Left forelimb (tissue), 1 donor: ENCODE measurements at places on chromosomes 1 and 21.

DNA sequence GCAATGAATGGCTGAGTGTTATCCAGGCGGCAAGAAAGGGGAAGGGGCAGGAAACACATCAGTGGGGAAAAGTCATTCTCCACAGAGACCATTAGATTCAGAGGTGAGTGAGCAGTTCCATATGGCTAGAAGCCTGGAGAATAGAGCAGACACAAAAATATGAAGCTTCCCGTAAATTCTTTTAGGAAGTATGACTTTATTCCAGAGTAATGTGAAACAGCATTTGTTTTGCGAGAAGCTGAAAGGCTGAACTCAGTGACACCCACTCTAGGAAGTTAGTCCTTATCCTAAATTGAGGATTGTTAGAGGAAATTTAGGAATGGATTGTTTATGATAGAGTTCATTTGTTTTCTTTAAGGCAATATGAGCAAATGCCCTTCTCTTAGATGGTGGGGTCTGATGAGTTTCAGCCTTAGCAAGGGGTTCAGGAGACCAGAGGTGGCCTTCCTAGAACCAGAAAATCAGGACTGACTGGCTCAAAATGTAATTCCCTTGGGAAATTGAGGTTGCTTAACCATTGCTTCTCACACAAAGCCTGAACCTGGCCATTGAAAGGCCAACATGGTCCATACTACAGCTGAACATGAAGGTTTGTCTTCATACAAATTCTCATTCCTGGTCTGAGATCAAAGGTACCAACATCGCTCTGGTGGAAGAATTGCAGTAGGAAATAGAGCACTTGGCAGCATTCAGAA, 167.5 kb downstream of the TPR start:
- no peak for DNase-seq

GRCh38 chr1:208979776-208980175, 603.7 kb upstream of the CAMK1G start:
- DNase-seq, result no peak

GRCh38 chr1:41101950-41102607, 80.6 kb upstream of the SLFNL1 start:
- DNase-seq, result peak; percentile 94

DNA sequence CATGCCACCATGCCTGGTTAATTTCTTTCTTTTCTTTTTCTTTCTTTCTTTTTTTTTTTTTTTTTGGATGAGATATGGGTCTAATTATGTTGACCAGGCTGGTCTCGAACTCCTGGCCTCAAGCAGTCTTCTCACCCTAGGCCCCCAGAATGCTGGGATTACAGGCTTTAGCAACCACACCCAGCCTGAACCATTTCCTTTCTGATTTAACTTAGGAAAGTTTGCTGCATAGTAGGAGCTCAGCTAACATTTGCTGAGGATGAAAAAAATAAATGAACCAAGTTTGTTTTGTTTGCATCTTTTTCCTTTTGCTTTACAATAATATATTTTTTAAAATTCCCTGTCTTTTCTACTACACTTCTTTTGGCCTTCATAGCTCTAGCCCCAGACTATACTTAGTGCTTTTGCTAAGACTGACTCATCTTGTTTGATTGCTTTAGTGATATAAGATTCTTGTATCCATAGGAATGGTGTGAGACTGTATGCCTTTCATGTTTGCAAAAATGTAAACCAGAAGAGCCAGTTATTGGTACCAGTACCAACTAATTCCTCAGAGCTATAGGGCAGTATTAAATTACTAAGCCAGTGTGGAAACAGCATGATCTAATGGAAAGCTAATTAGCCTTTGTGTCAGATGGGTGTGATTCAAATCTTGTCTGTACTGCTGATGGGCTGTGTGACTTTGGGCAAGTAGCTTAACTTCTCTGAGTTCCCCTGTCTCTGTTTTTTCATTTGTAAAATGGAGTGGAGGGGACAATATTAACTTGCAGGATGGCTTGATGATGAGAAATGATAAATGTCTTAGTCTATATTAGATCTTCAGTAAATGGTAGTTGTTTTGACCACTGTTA, 66.9 kb downstream of the NFIA start:
- no peak for DNase-seq

GRCh38 chr1:28812669-28813468, 899 bp downstream of the OPRD1 start:
- no peak for DNase-seq

GRCh38 chr1:3308053-3308452, 146.4 kb upstream of the ARHGEF16 start:
- DNase-seq, result no peak

GRCh38 chr1:197908716-197909220, 6.3 kb downstream of the C1orf53 start:
- no peak for DNase-seq

- no peak for DNase-seq
Observed at GRCh38 chr1:243842978-243843511, 7.0 kb downstream of the AKT3 start.

GRCh38 chr21:26832546-26832945, 12.7 kb downstream of the ADAMTS1 start:
- DNase-seq, result no peak

DNA sequence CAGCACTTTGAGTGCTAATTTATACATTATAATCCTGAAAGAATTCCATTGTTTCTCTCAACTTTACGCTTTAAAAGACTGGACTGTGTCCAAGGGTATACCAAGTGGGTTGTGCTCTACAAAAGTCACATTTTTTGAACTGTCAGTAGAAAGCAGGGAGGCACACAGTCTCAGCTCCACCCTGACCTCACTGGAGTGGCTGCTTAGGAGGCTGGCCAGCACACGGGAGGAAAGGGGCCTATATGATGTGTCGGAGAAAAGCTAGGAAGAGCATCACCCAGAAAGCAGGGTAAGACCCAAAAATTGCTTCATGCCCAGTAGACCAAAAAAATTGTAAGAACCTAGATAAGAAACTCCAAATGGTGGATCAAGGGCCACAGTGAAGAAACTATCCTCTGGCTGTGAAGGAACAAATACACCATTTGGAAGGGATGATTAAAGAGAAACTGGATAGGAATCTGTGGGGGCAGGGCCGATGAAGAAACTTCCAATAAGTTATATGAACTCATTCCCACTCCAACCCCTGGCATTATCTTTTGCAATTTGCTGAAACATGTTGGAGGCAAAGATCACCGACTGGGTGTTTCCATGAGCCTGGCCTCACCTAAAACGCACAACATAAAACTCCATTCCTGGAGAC, 1.9 kb downstream of the S100A10 start:
- DNase-seq, result no peak

- no peak for DNase-seq
Observed at GRCh38 chr1:63200676-63201075, 121.7 kb upstream of the FOXD3 start.

DNA sequence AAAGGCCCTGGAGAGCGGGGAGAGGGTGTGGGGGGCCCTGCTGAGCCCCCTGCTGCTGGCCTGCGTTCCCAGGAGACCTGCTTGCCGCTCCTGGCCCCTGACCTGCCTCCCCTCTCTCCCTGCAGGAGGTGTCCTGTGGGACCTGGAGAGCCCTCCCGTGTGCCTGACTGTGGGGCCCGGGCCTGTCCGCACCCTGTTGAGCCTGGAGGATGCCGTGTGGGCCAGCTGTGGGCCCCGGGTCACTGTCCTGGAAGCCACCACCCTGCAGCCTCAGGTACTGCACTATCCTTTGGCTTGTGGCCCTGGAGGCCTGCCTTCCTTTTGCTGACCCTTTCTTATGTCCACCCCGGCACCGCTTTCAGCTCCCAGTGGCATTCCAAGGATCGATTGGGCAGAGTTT, 90.8 kb upstream of the ACTL8 start:
- DNase-seq, result no peak

GRCh38 chr1:119818181-119818580, 6.9 kb upstream of the REG4 start:
- no peak for DNase-seq

- DNase-seq, result no peak
Observed at GRCh38 chr1:155651861-155652661, 36.5 kb downstream of the YY1AP1 start.

DNA sequence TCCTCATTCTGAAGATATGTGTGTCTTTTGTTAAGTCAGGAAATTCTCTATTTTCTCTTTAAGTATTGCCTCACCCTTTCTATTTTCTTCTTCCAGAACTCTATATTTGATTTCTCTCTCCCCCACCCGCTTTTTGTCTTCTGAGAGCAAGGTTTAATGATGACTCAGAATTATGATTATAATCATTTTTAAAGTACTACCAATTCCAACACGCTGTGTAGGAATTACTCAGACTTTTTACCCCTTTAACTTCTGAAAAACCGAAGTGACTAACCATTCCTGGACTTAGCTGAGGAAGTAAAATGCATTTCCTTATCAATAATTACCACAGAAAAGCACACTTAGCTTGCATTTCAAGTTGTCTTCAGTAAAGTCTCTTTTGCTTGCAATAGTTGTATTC, 20.8 kb upstream of the SCYL3 start:
- no peak for DNase-seq

DNA sequence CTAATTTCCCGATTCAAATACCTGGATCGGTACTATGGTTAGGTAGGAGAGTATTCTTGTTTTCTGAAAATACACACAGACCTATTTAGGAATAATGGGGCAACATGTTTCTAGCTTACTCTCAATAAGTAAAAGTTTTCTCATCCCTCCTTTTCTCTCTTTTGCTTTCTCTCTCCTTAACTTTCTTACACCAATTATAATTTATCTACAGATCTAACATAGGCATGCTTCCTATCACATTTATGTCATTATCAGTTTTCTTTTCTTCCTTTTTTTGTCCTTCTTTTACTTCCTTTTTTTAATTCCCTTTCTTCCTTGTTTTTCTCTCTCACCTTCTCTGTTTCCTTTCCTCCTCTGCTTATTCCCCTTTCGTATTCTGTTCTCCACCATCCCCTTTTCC, 20.3 kb downstream of the SNX7 start:
- DNase-seq, result no peak

- no peak for DNase-seq
Observed at GRCh38 chr21:45148316-45148990, 74.1 kb downstream of the ADARB1 start.

- DNase-seq, result no peak
Observed at GRCh38 chr1:217369271-217369981, 261.5 kb downstream of the GPATCH2 start.

GRCh38 chr1:114986286-114986685, 43.3 kb upstream of the TSHB start:
- DNase-seq, result no peak

DNA sequence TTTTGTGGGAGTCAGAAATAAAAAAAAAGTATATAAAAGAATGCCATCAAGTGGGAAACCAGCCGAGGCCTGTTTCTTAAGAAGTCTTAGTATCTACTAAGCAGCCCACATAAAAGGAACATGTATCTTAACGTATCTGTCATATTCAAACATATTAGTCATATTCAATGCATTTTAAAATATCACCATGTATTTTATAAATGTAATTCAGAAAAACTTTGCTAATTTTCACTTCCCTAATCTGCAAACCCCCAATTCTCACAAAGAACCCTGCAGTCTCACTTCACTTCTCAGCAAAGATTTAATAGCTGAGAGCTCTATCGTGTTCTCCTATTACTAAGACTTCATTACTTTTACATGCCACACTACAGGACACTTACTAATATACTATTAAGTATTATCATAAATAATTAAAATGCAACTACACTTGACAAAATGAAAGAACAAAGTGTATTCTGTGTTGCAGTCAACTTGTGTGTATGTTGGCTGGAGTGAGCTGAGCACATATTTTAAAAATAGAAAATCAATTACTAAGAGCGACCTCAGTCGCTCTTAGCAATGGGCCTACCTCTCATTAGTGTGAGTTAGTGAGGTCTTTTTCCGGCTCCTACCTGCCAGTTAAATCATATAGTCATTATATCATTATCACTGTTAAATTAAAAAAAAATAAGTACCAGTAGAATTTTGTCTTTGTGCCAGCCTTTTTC, 484.3 kb downstream of the LMO4 start:
- no peak for DNase-seq

DNA sequence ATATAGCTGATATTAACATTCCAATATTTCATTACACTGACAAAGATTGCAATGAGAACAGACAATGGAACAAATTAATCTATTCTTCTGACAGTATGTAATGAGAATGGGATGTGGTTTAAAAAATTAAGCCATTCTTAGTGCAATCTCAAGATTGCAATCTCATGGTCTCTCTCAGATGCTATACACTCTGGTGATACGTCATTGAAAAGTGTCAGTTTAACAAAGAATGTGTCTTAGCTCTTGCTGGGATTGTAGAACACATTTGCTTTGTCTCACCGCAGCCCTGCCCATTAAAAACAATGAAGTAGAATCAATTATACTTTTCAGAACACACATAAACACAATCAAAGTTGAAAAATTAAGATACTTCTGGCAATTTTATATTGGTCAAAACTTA, 55.2 kb downstream of the LRRC53 start:
- DNase-seq, result no peak

- no peak for DNase-seq
Observed at GRCh38 chr1:172944931-172945330, 105.8 kb downstream of the TNFSF18 start.

GRCh38 chr1:209486861-209487593, 96.5 kb upstream of the CAMK1G start:
- DNase-seq, result no peak

GRCh38 chr1:186413319-186413718, 37.7 kb downstream of the ODR4 start:
- no peak for DNase-seq

GRCh38 chr1:16088996-16089395, 15.5 kb upstream of the FAM131C start:
- DNase-seq, result no peak

GRCh38 chr1:154237880-154238506, 17.2 kb downstream of the UBAP2L start:
- no peak for DNase-seq

GRCh38 chr1:178434899-178435435, 61.8 kb downstream of the CLEC20A start:
- DNase-seq, result no peak

- no peak for DNase-seq
Observed at GRCh38 chr1:224767031-224767430, 150.9 kb downstream of the CNIH3 start.

DNA sequence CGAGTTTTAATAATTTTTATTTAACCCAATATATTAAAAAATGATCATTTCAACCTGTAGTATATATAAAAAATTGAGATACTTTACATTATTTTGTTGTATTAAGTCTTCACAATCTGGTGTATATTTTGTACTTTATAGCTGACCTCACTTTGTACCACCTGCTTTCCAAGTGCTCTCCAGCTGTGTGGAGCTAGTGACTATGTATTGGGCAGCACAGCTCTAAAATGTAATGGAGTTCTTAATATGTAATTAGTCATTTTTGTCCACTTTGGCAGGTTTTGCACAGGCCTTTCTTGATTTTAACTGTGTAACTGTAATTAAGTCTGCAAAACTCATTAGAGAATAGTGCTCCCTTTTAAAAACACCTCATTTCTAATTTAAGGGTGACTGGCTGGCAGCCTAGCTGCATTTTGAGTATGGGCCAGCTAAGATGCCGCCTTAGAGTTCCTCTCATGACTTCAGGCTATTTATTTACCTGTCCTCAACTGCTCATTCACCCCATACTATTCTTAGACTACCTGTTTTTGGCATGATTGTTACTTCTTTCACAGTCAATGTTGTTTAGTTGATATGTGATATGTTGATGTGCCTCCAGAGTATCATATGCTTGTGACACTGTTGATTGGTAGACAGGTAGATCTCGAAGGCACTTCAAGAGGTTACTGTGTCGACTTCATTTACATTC, 43.2 kb downstream of the ZYG11B start:
- no peak for DNase-seq
